Breast epithelium (tissue), 4 donors: ENCODE measurements at places on chromosomes 13 and 19. TPM values are rescaled to one million over a fixed set of nuclear protein-coding genes. Genes with fewer than 3 reads are reported as not detected.

GRCh38 chr19:42295831-42296525 is 6.0 kb upstream of the PRR19 start:
- DNase-seq = peak; percentile 84

GRCh38 chr19:58229255-58229639 is 533 bp downstream of the ZNF544 start:
- DNase-seq = no peak

- DNase-seq = no peak
Measured at GRCh38 chr13:32261567-32261966, 53.6 kb downstream of the ZAR1L start.

TSSK6 gene
- 0.96 TPM for total RNA-seq
